Cardiac muscle cell (in vitro differentiated cells and primary cell): ENCODE measurements at places on chromosomes 6 and 20. TPM values are rescaled to one million over a fixed set of nuclear protein-coding genes. Genes with fewer than 3 reads are reported as not detected.
A peak's percentile ranks its signal among the peaks of the same experiment; 100 is the strongest.

DNA sequence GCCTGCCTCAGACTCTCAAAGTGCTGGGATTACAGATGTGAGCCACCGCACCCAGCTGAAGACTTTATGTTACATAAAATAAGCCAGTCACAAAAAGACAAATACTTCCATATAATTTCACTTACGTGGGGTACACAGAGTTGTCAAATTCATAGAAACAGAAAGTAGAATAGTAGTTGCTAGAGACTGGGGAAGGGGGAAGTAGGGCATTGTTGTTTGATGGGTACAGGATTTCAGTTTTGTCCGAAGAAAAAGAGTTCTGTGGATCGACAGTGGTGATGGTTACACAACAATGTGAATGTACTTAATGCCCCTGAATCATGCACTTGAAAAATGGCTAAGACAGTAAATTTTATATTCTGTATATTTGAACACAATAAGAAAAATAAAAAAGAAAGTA, 41.6 kb upstream of the ANKEF1 start:
- no peak overlapping the region for H3K4me3 ChIP-seq
- no peaks in the 10 kb centered on the region for H3K4me1 ChIP-seq
- no peaks in the 10 kb centered on the region for H3K27me3 ChIP-seq
- no peaks in the 10 kb centered on the region for H3K36me3 ChIP-seq
- H3K27ac ChIP-seq: no peak overlapping the region
- no peak for DNase-seq

DNA sequence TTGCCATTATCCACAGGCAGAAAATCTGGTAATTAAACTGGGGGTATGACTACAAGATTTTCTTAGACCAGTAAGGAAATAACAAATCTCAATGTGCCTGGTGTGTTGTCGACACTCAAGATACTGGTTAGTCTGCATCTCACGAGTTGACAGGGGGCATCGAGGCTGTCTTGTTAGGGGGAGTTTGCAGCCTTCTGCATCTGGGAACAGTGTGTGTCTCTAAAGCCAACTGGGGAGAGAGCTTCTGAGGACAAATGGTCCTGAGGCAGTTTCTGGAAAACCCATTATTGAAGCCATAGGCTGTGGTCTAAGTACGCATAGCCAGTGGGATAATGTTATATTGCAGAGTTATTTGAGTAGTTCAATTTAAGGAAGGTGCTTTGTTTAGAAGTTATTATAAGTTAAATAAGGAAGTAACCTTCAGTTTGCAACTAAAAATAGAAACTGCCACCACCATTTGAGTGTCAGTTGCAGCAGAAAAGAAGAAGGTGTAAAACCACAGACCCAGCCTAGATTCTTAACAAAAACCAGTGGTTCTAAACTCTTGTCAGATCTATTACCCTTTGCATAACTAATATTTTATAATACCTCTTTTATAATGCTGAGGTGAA, 15.4 kb upstream of the MAPK13 start:
- H3K36me3 ChIP-seq: peaks cover 8% of the 10 kb centered on the region
- no peak overlapping the region for H3K4me3 ChIP-seq
- H3K27ac ChIP-seq: peak overlapping the region; percentile 54
- DNase-seq: no peak
- peaks cover 22% of the 10 kb centered on the region for H3K4me1 ChIP-seq
- H3K27me3 ChIP-seq: no peaks in the 10 kb centered on the region

DNA sequence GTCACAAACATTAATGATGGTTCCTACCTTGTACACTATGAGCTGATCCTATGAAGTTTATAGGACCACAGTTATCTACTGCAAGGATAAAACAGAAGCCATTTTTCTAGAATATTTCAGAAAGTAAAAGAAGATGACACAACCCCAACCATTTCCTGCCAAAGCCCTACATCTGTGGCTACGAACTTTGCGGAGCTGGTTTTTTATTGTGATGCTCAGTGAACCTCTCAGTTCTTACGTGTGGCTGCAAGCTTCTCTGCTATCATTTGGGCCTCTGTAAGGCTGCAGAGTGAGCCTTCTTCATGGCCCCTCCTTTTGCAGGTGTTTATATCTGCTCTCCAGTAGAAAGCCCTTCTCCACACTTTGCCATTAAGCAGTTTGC, 17.8 kb upstream of the TAGAP start:
- H3K27ac ChIP-seq: no peak overlapping the region
- H3K36me3 ChIP-seq: no peaks in the 10 kb centered on the region
- no peak overlapping the region for H3K4me3 ChIP-seq
- H3K4me1 ChIP-seq: no peaks in the 10 kb centered on the region

DNA sequence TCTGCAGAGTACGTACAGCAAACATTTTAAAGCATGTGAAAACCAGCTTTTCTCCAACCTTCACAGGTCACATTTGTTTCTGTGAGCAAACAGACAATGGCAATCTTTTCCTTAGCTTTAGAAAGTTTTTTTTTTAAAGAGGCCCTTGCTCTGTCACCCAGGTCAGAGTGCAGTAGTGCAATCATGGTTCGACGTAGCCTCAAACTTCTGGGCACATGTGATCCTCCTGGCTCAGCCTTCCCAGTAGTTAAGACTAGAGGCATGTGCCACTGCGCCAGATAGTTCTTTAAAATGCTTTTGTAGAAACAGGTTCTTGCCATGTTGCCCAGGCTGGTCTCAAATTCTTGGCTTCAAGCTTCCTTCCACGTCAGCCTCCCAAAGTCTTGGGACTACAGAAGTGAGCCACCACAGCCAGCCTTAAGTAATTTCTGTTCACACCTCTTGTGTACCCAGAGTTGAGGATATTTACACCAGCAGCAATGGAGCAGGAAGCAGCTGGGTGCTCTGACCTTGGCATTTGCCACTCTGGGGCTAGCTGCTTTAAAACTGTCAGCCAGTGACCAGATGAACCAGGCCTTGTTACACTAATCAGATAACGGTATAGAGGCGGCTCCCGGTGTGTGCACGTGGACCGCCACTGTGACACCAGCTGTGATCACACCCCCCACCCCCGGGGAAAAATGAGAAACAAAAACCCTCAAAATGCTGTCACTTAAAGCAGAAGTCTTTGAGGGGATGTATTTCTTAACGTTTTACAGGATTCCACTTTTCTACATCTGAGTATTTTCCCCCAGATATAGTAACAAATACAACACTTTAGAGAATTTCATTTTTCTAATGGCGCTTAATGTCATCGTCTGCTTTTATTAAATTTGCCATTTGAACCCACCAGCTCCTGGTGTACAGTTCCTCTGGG, 71.3 kb downstream of the AKAP12 start:
- DNase-seq: no peak
- H3K4me1 ChIP-seq: peaks cover 22% of the 10 kb centered on the region
- no peaks in the 10 kb centered on the region for H3K27me3 ChIP-seq

CGA gene
- 0.53 TPM in 1 of 2 replicates, not detected in the other for total RNA-seq
